ENCODE measurements at places on chromosomes 11 and 22.

GRCh38 chr11:4087551-4087950 lies 7.0 kb upstream of the RRM1 start:
- DNase-seq = no peak

GRCh38 chr11:10680956-10681487 lies 12.5 kb downstream of the IRAG1 start:
- DNase-seq = no peak

DNA sequence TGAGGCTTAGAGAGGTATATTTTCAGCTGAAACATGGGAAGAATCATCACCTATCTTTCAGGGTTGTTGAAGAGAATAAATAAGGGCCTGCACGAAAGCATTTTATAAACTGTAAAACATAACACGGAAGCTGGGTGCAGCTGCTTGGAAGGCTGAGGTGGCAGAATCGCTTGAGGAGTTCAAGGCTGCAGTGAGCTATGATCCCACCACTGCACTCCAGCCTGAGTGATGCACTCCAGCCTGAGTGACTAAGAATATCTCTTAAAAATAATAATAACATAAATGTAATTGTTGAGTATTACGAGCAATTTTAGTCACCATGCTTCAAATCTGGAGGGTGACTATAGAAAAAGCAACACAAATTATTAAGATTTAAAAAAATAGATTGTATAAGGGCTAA lies 16.3 kb downstream of the RBFOX2 start:
- no peak for DNase-seq

DNA sequence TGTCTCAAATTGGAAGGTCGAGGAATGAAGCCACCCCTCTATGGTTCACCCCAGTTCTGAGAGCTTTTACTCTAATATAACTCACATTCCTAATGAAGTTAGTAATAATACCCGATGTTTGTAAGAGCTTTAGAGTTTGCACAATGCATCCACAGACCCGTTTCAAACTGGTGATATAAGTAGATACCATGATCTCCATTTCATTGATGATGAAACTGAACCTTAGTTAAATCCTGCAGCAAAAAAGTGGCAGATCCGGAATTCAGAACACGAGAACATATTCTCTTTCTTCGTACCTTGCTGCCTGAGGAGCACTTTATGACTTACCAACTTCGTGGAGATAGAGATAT lies 757 bp upstream of the RBFOX2 start:
- DNase-seq = no peak

- DNase-seq = no peak
Measured at GRCh38 chr11:62595124-62595523, 3.8 kb upstream of the TUT1 start.

- no peak for DNase-seq
Measured at GRCh38 chr11:22792497-22792896, 37.1 kb downstream of the SVIP start.

DNA sequence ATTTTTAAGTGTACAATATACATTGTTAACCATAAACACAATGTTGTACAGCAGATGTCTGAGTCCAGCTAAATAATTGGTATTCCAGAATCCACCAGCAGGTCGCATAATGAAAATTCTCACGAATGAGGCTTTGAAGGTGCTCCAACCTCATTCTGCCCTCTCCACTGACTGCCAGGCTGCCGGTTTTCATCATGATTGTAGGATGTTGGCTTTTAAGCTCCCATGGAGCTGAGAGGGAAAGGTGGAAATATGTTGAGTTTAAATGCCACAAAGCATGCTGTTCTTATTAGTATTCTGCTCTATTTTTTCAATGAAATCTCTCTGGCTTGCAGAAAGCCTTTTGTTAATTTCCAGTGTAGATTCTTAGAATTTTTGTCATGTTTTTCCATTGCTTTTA lies 337.2 kb upstream of the DDI1 start:
- DNase-seq = no peak

DNA sequence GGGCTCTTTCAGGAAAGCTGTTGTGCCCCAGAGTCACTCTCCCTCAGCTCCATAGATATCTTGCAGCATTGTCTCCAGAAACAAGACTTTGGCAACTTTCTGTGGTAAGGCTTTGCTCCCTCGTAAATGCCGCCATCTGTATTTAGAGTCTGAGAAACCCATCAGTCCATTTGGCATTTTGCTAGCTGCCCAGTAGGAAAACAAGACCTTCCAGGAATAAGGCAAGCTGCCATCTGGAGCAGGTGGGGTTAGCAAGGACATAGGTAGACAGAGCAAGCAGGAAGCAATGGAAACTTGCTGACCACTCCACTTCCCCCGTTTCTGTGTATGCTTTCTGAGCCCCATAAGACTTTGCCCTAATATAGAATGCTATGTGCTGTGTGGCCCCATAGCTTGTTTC lies 131.9 kb downstream of the SPATA19 start:
- DNase-seq = no peak

GRCh38 chr22:41576877-41577276 lies 12.8 kb downstream of the PMM1 start:
- no peak for DNase-seq

- no peak for DNase-seq
Measured at GRCh38 chr22:19714312-19715187, at the start of gene SEPTIN5. TSS of gene SEPTIN5 (plus strand) at chr22:19714503. CDS start at chr22:19714589, 86 bp downstream.

Measured in HFF-Myc (cell line).